ENCODE measurements at places on chromosomes 13 and 19.

GRCh38 chr19:12603714-12604113 is 6.9 kb downstream of the ZNF490 start:
- DNase-seq, result no peak

- DNase-seq, result no peak
Observed at GRCh38 chr13:45320876-45321629, 19.9 kb downstream of the TPT1 start.

- no peak for DNase-seq
Observed at GRCh38 chr13:110636053-110636475, 20.7 kb downstream of the NAXD start.

GRCh38 chr19:31613683-31614219 is 264.5 kb upstream of the TSHZ3 start:
- DNase-seq, result no peak

DNA sequence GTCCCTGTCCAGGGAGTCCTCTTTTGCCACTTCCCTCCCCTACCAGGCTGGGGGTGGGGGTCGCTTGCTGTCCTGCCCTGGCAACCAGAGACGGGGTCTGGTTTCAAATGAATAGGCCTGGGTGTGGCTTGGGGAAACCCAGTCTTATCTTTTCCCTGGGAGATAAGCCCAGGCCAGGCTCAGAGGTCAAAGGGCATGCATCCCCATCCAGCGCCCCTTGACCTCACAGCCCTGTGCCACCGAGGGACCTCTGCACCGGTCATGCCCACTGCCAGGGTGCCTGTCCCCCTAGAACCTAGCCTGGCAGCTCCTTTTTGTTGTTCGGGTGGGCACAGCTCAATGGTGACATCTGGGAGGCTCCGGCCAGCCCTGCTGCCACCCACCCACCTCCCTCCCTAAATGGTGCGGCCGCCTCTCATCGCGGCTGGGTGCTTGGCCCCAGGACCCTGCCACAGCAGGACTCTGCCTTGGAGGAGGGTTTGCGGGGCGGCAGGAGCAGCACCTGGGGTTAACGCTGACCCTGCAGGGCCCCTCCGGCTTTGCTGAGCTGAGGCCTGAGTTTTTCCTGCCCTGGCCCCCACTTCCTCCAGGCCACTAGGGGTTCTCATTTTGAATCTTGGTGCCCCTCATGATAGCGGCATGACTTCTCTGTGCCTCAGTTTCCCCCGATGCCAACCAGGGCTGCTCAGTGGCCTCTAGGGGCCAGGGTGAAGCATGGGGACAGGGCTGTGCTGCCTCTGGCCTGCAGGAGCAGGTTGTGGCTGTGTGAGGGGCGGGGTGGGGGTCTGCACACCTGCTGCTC is 2.9 kb upstream of the CERS1 start:
- no peak for DNase-seq

- no peak for DNase-seq
Observed at GRCh38 chr13:102945324-102945815, 99.5 kb downstream of the ERCC5 start.

DNA sequence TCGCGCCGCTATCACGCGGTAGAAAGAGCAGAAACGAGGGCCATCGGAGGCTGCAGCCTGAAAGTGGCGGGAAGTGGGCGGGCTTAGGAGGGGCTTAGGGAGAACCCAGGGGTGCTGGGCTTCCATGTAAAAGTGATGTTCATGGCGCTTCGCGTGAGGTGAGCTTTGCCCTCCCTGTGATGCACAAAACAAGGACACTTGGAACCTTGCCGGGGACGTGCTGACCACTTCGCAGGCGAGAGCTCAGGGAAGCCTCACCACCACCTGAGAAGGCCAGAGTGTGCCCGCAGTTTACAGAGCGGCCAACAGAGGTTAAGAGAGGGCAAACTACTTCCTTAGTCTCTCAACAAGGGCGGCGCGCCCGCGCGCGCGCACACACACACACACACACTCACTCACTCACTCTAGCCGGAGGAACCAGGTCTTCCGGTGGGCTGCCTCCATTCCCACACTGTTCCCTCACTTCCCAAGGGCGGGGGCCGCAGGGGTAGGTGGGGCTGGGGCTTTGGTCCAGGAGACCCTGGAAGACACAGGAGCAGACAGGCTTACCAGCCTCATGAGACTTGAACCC is 651 bp downstream of the GAPDHS start:
- no peak for DNase-seq

- no peak for DNase-seq
Observed at GRCh38 chr13:76965759-76966421, 17.6 kb downstream of the ACOD1 start.

DNA sequence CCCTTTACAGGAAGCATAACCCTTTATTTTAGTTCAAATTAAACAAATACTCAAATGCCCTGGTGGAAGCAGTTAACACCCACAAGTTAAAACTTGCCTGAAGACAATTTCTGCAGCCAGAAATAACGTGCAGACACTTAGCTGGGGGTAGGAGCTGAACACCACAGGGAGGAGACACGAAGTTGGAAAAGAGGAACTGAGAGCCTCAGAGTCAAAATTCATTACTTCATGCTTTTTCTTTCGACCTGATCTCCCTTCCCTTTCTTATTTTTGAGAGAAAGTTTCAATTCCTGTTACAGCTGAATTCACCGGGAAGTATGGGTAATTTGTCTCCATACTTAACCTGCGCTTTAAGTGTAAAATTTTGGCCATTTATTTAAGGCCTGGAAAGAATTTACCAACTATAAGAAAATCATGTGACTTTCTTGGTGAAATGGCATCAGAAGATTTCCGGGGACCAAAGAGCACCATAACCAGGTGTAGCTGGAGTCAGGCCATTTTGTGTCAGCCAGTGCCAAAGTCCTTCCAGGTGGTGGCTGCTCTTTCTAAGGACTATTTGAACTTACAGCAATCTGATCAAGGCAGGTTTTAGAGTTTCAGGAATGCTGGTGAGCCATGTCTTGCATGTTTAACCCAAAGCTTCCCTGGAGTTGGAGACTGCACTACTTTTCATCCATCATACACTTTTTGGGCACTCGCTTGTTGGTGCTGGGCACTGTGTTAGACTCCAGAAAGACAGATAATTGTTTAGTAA is 46.5 kb upstream of the RCBTB2 start:
- DNase-seq, result no peak

- DNase-seq, result no peak
Observed at GRCh38 chr13:33411312-33411711, 125.8 kb upstream of the STARD13 start.

DNA sequence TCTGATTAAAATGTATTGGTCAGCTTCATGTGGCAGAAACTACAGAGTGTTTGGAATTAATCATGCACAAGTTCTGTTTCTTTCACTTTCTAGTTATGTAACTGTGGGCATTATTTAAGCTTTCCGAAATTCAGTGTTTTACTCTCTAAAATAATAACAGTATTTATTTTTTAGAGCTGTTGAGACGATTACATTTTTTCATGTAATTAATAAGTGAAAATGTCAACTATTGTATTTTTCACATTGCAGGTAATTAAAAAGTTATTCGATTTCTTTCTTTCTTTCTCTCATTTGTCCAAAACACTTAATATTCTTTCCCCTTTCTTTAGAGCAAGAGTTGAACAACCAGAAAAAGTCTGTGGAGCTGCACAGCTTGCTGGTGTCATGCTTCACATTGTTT is 559.4 kb upstream of the PCDH20 start:
- DNase-seq, result no peak

GRCh38 chr13:20567881-20568528 is 1.0 kb downstream of the IFT88 start:
- no peak for DNase-seq

DNA sequence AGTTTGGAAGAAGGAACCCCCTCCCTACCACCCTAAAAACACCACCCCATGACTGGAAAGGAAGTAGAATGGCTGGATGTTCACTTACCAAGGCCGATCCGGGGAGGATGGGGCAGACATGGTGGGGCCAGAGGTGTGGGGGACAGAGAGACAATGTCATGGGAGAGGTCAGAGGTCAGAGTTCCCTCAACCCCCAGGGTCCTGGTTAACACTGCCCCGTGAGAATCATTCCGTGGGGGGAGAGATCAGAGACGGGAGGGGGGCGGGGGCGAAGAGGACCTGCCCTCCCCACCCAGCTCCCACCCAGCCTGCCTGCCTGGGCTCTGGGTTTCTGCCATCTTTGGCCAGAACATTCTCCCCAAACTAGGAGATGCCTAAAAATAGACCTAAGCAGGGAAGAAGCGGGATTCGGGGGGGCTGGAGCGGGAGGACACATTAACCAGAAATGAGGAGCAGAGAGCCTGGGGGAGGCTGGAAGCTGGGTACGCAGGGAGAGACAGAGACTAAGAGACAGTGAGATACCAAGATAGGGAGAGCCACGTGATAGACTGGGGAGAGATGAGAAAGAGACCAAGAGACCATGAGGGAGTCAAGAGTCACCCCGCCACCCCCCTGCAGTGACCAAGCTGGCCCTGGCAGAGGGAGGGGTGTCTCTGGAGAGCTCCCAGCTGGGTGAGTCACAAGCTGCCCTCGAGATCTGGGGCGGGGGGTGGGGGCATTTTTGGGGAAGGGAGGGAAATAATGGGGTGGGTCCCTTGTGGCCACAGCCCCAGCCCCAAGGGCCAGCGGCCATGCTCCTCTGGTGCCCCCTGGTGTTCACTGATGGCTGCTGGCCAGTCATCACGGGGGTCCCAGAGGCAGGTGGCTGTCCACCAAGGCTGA is 6.1 kb upstream of the KANK2 start:
- no peak for DNase-seq

GRCh38 chr13:66927562-66927961 is 302.6 kb downstream of the PCDH9 start:
- DNase-seq, result no peak

GRCh38 chr19:7897292-7897691 is 6.4 kb upstream of the MAP2K7 start:
- no peak for DNase-seq

DNA sequence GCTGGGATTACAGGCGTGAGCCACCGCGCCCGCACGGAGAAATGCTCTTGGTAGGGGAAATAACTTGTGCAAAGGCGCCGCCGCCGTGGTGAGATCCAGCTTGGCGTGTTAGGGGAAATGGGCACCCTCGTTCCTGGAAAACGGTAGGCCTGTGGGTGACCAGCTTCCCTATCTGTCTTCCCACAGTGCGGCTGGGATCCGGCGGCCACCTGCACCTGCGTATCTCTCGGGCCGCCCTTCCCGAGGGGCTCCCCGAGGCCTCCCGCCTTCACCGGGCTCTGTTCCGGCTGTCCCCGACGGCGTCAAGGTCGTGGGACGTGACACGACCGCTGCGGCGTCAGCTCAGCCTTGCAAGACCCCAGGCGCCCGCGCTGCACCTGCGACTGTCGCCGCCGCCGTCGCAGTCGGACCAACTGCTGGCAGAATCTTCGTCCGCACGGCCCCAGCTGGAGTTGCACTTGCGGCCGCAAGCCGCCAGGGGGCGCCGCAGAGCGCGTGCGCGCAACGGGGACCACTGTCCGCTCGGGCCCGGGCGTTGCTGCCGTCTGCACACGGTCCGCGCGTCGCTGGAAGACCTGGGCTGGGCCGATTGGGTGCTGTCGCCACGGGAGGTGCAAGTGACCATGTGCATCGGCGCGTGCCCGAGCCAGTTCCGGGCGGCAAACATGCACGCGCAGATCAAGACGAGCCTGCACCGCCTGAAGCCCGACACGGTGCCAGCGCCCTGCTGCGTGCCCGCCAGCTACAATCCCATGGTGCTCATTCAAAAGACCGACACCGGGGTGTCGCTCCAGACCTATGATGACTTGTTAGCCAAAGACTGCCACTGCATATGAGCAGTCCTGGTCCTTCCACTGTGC is 2.4 kb downstream of the GDF15 start:
- peak; percentile 61 for DNase-seq

GRCh38 chr19:2661615-2662014 is 40.9 kb downstream of the GNG7 start:
- no peak for DNase-seq

- no peak for DNase-seq
Observed at GRCh38 chr19:39827216-39827615, 6.7 kb downstream of the DYRK1B start.

DNA sequence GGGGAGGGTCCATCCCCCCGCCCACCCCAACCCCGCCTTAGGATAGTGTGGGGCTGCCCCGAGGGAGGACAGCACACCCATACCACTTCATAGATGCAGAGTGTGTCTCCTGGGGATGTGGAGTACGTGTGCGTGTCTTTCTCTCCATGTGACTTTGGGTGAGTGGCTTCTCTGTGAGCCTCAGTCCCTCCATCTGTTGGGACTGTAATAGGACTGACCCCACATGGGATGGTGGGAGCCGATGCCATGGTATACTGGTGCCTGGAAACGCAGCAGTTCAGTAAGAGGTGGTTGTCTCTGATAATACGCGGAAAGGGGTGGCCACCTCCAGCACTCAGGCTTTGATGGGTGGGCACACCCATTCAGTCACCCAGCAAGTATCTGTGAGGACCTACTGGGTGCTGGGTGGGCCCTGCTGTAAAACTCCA is 816 bp upstream of the PRKD2 start:
- no peak for DNase-seq

DNA sequence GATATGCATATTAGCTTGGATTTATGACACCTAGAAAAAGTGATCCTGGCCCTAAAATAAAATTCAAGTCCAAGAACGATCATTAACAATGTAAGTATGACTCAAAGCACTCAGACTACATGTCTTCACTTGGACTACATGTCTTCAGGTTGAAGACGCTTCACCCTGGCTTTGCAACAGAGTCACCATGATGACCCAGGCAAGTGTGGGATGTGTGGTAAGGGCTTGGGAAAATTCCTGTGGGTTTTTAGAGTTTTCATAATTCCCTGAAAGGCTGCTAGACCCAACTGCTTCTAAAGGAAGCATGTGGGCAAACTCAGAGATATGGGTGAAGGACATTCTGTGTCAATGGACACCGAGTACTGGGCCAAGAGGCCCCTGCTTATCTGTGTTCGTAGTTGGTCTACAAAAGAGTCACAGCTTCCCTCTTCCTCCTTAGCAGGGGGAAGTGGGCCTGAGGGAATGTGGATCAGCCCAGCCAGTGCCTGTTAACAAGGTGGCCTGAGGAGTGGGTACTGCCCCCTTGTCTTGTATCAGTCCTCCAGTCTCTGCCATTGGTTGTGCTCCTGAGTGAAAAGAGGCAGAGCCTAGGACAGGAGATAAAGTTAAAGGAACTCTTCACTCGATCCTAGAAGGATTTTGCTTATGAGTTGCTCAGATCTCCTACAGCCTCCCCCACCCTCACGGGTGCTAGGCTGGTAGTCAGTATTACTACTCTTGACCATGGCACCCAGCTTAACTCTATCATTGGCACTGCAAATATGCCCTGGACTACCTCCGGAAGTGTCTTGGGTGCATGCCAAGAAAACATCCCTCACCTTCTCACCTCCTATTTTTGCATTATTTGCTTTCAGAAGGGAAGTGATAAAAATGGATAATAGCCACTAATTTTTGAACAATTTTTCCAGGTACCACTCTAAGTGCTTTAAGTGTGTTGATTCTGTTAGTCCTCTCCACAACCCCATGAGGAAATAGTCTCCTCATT is 406.3 kb downstream of the COG6 start:
- DNase-seq, result no peak

GRCh38 chr13:41791056-41791455 is 169.9 kb downstream of the VWA8 start:
- DNase-seq, result no peak

- DNase-seq, result no peak
Observed at GRCh38 chr19:13965377-13965896, 13.1 kb downstream of the DCAF15 start.
